ENCODE measurements at places on chromosomes 5 and 9.

DNA sequence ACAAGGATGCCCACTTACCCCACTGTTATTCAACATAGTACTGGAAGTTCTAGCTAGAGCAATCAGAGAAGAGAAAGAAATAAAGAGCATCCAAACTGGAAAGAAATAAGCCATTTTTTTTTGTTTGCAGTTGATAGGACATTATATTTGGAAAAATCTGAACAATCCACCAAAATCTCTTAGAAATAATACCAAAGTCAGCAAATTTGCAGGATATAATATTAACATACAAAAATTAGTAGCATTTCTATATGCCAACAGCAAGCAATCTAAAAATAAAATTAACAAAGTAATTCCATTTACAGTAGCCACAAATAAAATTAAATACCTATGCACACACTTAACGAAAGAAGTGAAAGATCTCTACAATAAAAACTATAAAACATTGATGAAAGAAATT, 599.3 kb downstream of the CDH9 start:
- DNase-seq: no peak

DNA sequence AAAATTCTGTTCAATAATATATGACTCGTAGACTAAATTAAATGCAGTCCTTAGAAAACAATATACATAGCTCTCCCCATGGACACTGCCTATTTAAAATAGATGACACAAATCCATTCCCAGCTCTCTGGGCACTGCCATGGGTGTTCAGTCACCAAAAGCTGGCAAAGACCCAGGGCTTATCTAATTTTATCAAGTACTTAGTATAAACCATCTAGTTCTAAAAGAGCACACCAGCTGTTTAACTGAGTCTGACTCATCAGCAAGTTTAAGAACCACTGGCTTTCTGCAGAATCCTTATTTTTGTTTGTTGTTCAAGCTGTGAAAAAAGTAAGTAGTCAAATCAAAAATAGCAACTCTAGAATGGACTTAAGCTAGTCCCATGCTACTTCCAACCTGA, 107.6 kb downstream of the PLPP1 start:
- DNase-seq: no peak

DNA sequence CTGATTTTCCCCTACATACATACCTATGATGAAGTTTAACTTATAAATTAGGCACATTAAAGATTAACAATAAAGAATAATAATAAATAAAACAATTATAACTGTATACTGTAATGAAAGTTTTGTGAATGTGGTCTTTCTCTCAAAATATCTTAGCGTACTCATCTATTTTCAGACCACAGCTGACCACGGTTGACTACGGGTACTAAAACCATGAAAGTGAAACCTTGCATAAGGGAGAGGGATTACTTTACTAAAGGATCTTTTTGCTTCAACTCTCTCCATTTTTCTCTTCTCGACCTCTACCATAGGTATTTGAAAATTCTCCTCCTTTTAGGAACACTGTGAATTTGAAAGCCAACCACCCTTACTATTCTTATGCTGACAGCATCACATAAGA, 475.5 kb downstream of the CETN3 start:
- no peak for DNase-seq

DNA sequence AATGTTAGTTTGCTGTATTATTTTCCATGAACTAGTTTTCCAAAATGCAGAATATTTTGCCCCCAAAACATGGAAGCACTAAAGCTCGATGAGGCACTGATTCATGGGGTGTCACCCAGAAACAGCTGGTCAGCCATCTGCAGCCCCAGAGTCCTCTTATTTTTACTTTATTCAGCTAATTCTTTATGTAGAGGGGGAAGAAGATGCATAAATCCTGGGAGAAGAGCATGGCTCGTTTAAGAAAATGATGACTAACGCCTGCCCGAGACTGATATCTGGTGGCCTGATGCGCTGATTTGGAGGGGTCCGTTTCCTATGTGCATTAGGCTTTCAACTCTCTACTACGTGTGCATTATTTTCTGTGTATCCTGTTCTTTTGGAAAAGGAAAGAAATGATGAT, 390.3 kb upstream of the MEF2C start:
- DNase-seq: no peak

- DNase-seq: no peak
These were observed 64.4 kb downstream of the ANXA1 start for GRCh38 chr9:73216100-73216499.
